Glutamatergic neuron (in vitro differentiated cells): ENCODE measurements at places on chromosomes 4 and X.
A peak's percentile ranks its signal among the peaks of the same experiment; 100 is the strongest.

DNA sequence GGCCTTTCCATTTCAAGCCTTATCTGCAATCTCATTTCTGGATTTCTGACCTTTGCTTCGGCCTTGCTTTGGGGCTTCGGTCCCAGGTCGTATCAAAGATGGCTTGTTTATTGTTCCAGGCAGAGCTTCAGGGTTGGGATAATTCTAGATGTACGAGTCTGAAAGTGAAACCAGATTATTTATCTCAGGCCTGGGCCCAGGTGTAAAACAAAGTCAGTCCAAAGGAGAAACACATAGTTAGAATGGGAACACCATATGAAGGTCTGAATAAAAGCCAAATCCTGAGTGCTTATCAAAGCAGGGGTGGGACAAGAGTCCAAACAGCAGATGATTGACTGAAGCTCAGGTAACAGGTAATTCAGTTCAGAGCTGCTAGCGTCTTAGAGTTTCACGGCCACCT, 17.1 kb downstream of the PRIMPOL start:
- H3K4me3 ChIP-seq, result no peak overlapping the region
- peaks cover 8% of the 10 kb centered on the region for H3K36me3 ChIP-seq
- H3K4me1 ChIP-seq, result peaks cover 8% of the 10 kb centered on the region
- no peak for DNase-seq

- H3K4me1 ChIP-seq, result peaks cover 2% of the 10 kb centered on the region
- no peak overlapping the region for H3K27ac ChIP-seq
- H3K36me3 ChIP-seq, result no peaks in the 10 kb centered on the region
- DNase-seq, result peak; percentile 54
These were observed 66.0 kb upstream of the PHOX2B start for GRCh38 chr4:41814565-41814964.

GRCh38 chr4:124203613-124204238, 508.8 kb downstream of the ANKRD50 start:
- peaks cover 4% of the 10 kb centered on the region for H3K27me3 ChIP-seq
- H3K4me3 ChIP-seq, result no peak overlapping the region
- peaks cover 4% of the 10 kb centered on the region for H3K4me1 ChIP-seq

DNA sequence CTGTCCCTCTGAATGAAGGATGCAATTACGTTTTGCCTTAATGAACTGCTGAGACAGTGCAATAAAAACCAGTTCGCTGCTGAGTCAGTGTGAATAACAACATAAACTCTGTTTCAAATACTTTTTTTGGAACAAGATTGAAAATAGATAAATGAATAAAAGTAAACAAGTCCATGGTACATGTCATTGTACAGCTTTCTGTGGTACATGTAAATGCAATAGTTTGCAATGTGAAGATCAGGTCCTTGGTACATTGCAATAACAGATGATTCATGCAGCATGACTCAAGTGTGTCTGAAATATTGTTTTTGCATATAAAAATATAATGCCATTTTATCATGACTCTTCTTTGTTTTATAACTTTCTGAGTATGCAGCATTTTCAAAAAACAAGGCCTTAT, 193.4 kb upstream of the PACRGL start:
- H3K4me3 ChIP-seq, result no peak overlapping the region
- no peak overlapping the region for H3K27ac ChIP-seq
- H3K36me3 ChIP-seq, result no peaks in the 10 kb centered on the region
- peaks cover 15% of the 10 kb centered on the region for H3K4me1 ChIP-seq
- DNase-seq, result no peak

DNA sequence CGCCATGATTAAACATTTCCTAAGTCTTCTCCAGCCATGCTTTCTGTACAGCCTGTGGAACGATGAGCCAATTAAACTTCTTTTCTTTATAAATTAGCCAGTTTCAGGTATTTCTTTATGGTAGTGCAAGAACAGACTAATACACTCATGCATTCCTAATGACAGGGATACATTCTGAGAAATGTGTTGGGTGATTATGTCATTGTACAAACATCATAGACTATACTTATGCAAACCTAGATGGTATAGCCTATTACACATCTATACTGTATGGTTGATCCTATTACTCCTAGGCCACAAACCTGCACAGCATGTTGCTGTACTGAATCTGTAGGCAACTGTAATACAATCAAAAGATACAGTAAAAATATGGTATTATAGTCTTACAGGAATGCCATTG, 83.1 kb downstream of the ATOH1 start:
- no peaks in the 10 kb centered on the region for H3K4me1 ChIP-seq
- no peaks in the 10 kb centered on the region for H3K36me3 ChIP-seq
- H3K4me3 ChIP-seq, result no peak overlapping the region
- DNase-seq, result no peak
- H3K27me3 ChIP-seq, result peaks cover 2% of the 10 kb centered on the region

- peak overlapping the region; percentile 38 for H3K27ac ChIP-seq
- H3K27me3 ChIP-seq, result peaks cover 7% of the 10 kb centered on the region
- H3K36me3 ChIP-seq, result no peaks in the 10 kb centered on the region
- no peak for DNase-seq
These were observed 28.0 kb upstream of the ATP6AP2 start for GRCh38 chrX:40552768-40553167.

GRCh38 chr4:166366012-166366411, 493.0 kb downstream of the TLL1 start:
- no peak overlapping the region for H3K27ac ChIP-seq
- H3K4me1 ChIP-seq, result no peaks in the 10 kb centered on the region
- no peaks in the 10 kb centered on the region for H3K36me3 ChIP-seq
- no peaks in the 10 kb centered on the region for H3K27me3 ChIP-seq
- DNase-seq, result no peak
- no peak overlapping the region for H3K4me3 ChIP-seq

DNA sequence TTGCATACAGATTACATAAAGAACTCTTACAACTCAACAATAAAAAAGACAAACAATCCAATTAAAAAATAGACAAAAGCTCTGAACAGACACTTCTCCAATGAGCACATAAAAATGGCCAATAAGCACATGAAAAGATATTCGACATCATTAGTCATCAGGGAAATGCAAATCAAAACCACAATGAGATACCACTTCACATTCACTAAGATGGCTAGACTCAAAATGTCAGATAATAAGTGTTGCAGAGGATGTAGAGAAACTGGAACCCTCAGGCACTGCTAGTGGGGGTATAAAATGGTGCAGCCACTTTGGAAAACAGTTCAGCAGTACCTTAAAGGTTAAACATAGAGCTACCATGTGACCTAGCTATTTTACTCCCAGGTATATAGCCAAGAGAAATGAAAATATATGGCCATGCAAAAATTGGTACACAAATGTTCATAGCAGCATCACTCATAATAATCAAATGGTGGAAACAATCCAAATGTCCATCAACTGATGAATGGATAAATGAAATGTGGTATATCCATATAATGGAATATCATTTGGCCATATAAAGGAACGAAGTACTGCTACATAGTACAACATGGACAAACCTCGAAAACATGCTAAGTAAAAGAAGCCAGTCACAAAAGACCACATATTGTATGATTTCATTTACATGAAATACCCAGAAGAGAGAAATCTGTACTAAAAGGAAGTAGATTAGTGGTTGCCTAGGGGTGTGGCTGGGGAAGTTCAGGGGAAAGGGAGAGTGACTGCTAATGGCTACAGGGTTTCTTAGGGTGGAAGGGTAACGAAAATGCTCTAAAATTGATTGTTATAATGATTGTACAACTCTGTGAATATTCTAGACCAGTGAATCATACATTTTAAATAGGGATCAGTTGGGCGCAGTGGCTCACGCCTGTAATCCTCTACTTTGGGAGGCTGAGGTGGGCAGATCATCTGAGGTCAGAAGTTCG, 29.4 kb downstream of the SASH3 start:
- H3K4me1 ChIP-seq, result no peaks in the 10 kb centered on the region
- no peaks in the 10 kb centered on the region for H3K36me3 ChIP-seq
- H3K4me3 ChIP-seq, result no peak overlapping the region
- H3K27me3 ChIP-seq, result peaks cover 5% of the 10 kb centered on the region
- DNase-seq, result no peak

GRCh38 chr4:55819634-55820033, at the start of gene EXOC1L:
EXOC1L (plus strand) TSS chr4:55819790; CDS start chr4:55820027, 237 bp downstream.
- H3K27me3 ChIP-seq, result no peaks in the 10 kb centered on the region
- H3K4me1 ChIP-seq, result peaks cover 5% of the 10 kb centered on the region
- H3K4me3 ChIP-seq, result peak within 1 kb of the TSS; percentile 83
- peak; percentile 75 for DNase-seq
- peaks cover 5% of the 10 kb centered on the region for H3K36me3 ChIP-seq
- H3K27ac ChIP-seq, result peak within 1 kb of the TSS; percentile 60

DNA sequence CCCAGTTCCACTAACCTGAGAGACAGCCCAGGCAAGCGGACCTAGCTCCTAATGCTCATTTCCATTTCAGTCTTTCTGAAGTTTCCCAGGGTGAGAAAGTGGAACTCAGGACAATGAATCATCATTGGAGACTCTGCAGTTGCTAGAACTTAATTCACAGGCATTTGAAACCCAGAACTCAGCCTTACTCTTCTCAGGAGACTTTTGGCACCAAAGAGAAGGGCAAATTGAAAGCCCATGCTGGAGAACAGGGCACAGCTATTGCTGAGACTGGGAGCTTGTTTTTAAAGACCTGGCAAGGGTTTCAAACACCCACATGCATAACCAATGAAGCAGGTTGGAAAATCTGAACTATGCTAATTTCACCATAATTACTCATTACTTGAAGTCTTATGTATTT, 36.0 kb downstream of the BST1 start:
- H3K27me3 ChIP-seq, result peaks cover 7% of the 10 kb centered on the region
- no peak overlapping the region for H3K27ac ChIP-seq
- H3K36me3 ChIP-seq, result no peaks in the 10 kb centered on the region
- DNase-seq, result no peak
- no peak overlapping the region for H3K4me3 ChIP-seq

DNA sequence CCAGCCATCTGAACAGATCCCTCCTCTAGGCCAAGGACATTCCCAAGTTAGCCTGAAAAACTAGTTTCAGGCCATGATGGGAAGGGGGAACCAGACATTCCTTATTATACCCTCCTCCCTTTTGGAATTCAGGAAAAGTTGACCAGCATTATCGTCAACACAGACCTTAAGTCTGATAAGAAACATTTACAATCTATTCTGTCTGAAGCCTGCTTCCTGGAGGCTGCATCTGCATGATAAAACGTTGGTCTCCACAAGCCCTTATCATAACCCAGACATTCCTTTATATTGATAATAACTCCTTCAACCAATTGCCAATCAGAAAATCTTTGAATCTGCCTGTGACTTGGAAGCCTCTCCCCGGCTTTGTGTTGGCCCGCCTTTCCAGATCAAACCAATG, 44.3 kb downstream of the EFHC2 start:
- no peaks in the 10 kb centered on the region for H3K27me3 ChIP-seq

DNA sequence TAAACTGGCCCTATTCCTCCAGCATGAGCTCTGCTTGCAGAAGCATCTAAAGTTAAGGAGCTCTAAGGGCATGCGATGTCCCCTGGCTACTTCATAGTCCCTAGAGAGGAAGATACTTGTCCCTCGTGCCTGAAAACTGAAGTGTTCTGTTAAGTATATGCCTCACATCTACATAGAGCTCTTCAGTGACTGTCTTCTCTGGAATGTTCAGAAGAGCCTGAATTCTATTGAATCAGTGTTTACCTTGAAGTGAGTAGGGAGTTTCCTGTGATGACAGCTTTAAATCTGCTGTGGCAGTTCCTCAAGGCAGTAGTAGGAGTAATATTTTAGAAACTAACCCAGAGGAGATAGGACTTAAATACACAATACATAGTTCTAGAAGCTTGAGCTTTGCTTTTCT, 111.2 kb downstream of the ZNF518B start:
- H3K36me3 ChIP-seq, result no peaks in the 10 kb centered on the region
- H3K4me1 ChIP-seq, result no peaks in the 10 kb centered on the region
- H3K27me3 ChIP-seq, result no peaks in the 10 kb centered on the region
- DNase-seq, result no peak
- no peak overlapping the region for H3K27ac ChIP-seq

GRCh38 chrX:42615161-42615563, 162.8 kb downstream of the PPP1R2C start:
- peaks cover 1% of the 10 kb centered on the region for H3K4me1 ChIP-seq
- H3K36me3 ChIP-seq, result no peaks in the 10 kb centered on the region
- H3K4me3 ChIP-seq, result no peak overlapping the region
- no peak overlapping the region for H3K27ac ChIP-seq

DNA sequence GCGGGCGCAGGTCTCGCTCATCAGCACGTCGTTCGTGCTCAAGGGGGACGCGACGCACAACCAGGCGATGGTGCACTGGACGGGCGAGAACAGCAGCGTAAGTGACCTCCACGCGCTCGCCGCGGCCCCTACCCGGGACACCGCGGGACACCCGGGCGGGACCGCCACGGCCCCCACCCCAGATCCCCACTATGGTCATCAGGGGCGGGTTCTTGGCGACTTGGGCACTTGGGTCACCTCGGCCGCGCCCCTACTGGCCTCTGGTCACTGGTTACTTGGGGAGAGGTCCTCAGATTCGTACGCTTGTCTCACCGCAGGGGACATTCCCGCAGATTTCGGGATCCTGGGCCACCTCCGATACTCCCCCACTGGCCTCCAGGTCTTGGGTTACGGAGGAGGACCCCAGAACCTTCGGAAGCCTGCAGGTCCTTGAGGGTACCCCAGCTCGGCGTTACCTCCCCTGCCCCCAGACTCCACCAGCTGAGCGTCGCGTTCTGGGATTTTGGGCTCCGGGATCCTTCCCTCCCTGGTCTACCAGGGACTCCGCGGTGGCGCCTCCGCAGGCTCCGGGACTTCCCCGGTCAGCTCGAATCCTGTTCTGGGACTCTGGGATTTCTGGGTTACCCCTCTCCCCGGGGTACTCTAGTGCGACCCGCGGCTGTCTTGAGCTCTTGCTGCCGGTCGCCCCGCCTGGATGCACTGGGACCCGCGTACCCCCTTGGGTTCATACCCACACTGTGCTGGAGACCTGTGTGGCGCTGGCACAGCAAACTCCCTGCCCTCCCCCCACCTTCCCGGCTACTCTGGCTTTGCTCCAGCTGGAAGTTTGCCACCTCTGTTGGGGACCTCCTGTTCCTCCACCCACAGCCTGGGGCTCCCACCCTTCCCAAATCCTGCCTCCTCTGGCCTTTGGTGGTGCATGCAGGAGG, 956 bp downstream of the SORCS2 start:
- peak overlapping the region; percentile 87 for H3K4me3 ChIP-seq
- peaks cover 9% of the 10 kb centered on the region for H3K27me3 ChIP-seq
- peak; percentile 46 for DNase-seq

DNA sequence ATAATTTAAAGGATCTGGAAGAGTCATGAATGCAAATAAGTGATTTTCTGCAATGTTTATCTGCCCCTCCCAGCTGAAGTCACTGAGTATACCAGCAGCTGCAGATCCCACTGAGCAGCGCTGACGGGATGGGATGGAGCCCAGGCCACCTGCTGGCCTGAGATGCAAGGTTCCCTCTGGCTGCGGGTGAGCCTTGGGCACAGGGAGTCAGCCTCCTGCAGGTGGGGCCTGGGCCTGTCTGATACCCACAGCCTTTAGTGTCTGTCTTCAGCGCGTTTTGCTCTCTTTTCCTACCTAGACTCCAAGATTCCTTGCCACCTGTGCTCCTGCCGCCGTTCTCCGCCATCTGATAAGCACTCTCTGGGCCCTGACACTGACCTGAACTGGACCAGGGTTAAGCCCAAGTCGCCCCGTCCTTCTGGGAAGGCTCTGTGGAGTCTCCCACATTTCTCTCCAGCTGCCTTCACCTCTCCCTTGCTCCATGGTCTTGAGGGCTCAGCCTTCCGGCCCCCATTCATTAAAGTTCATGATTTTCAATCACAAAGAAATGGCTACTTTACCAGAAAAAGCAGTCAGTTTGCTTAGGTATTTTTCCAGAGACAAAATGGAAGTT, 223.1 kb upstream of the FAT1 start:
- H3K27ac ChIP-seq, result no peak overlapping the region
- peak; percentile 65 for DNase-seq
- H3K36me3 ChIP-seq, result no peaks in the 10 kb centered on the region
- peaks cover 2% of the 10 kb centered on the region for H3K27me3 ChIP-seq
- peaks cover 9% of the 10 kb centered on the region for H3K4me1 ChIP-seq
